ENCODE measurements at places on chromosomes 16 and 17.
A peak's percentile ranks its signal among the peaks of the same experiment; 100 is the strongest.

DNA sequence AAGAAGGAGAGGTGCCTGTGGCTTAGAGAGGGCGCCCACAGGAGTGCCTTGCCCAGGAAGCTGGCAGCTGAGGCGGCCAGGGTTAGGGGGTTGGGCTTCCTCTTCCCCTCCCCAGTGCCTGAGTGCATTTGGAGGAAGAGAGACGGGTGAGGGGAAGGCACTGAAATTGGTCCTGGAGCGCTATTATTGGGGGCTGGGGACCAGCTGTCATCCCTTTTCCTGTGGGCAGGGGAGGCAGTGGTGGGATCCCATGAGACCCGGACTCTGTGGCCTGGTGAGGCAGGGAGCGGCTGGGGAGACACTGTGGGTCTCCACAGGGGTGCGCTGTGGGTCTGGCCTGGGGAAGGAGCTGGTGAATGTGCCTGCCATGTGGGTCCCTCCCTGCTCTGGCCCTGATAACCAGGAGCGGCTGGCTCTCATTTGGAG lies 259.7 kb downstream of the SEC14L1 start:
- peak; percentile 65 for DNase-seq

DNA sequence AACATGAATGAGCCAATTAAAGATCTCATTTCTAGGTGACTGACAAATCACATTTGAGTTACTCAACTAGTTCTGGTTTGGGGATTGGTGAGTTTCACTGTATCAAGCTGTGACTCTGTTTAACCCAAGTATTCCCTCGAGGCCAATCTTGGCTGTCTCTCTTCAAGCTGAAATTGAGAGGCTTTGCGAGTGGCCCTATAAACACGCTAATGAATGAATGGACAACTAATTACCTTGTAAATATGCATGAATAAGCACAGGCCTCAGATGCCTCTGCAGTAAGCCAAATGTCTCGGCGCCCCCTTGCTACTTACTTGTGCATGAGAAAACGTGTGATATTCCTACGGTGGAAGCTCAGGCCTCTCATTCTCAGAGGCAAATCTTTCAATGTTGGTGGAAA lies 450.3 kb upstream of the PSMD7 start:
- no peak for DNase-seq

- no peak for DNase-seq
Measured at GRCh38 chr17:65772989-65773388, 211.5 kb upstream of the AXIN2 start.

GRCh38 chr17:9221147-9221921 lies 200.0 kb downstream of the NTN1 start:
- no peak for DNase-seq

- DNase-seq = no peak
Measured at GRCh38 chr16:10888320-10888937, 11.4 kb downstream of the CIITA start.

DNA sequence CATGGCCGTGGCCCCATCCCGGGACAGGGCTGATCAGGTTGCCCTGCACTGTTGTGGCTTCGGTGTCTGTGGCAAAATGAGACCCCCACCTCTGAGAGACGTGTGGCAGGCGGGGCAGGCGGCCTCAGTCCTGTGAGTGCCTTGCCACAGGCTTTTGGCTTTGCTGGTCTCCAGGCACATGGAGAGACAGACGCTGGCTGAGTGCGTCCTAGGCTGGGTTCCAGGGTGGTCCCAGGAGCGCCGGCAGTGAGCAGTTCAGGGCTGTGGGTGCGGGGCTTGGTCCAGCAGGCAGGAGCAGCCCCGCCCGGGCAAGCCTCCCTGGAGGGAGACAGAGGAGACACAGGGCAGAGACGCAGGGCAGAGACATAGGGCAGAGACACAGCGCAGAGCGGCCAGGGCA lies 29.2 kb downstream of the SOX8 start:
- no peak for DNase-seq

GRCh38 chr16:4091240-4092012 lies 24.8 kb downstream of the ADCY9 start:
- no peak for DNase-seq

- no peak for DNase-seq
Measured at GRCh38 chr17:59769887-59770286, 62.4 kb downstream of the VMP1 start.

DNA sequence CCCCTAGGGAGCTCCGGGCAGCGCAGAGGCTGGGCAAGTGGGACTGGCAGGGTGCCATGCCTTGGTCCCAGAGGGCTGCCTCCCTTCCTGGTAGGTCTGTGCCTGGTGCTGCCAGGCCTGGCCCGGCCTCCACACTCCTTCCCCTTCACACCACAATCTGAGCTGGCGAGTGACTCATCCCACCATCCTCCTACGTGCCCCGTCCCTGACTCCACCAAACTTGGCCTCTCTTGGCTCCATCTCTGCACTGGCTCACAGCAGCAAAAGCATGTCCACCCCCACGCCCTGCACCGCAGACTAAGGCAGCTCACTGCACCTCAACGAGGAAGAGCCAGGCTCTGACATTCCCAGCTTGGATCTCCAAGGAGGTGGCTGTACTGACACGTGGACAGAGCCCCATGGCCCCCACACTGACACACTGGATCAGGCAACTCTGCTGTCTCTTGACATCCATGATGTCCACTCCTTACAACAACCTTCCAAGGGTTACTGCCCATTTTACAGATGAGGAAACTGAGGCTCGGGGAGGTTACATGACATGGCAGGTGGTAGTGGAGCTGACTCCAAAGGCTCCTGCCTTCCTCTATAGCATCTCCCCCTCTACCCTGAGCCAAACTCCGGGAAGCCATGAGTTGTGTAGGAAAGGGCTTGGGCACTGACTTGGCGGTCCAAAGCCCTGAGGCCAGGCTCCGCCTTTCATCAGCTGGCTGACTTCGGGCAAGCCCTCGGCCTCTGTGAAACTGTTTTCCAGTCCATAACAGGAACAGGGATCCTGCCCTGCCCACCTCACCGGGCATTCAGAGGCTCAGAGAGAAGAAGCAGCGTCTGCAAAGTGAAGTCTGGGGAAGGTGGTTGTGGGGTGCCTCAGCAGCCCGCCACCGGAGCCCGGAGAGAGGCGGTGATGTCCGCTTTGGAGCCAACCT lies 20.1 kb upstream of the KRT19 start:
- DNase-seq = peak; percentile 98

- DNase-seq = no peak
Measured at GRCh38 chr17:67830440-67830839, 5.1 kb downstream of the BPTF start.

DNA sequence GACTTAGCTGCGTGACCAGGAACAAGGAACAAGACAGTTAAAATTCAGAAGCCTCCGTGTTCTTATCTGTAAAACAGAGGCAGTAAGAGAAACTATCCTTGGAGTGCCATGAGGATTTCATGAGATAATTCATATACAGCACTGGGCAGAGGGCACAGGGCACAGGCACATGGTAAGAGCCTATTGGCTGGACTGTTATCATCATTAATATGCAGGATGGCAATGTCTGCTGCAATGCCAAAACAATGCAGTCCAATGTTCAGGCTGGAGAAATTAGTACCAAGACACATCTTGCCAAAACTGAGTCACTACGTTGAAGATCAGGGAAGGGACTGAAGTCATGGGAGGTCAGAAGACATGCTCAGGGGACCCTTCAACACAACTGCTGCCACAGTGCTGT lies 13.6 kb downstream of the CDRT4 start:
- DNase-seq = no peak

DNA sequence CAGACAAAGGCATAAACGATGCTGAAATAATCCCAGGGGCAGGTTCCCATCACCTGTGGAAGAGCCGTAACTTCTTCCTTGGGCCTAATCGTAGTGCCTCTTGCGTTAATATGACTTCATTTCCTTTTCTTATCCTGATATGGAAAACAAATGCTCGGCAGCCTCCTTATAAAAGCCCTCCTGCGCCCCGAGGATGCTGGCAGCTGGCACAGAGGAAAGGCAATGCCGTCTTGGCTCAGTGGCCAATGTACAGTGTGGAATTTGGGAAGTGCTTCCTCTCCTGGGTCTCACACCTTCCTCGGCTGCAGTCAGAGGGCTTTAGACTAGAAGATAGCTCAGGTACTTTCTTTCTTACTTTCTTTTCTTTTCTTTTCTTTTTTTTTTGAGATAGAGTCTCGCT lies 3.4 kb downstream of the SCN4A start:
- no peak for DNase-seq

DNA sequence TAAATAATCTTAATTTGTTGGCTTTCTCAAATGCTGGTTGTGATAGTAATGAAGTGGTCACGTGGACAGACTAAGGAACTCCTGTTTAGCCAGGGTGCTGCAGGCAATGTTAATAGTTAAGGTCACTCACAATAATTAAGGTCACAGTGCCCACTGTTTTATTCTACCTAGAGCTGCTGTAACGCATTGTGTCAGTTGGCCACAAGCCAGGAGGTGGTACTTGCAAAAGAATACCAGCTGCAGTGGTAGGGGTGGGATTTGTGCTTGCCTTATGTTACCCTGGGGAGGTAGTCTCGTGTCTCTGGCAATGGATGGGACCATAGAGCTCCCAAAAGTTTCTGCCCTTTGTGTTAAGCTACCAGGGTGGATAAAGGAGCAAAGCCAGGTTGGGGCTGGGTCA lies 969.1 kb upstream of the CDH8 start:
- no peak for DNase-seq

- DNase-seq = no peak
Measured at GRCh38 chr17:67076290-67076689, 31.9 kb downstream of the CACNG1 start.

- DNase-seq = no peak
Measured at GRCh38 chr16:52572656-52573055, 25.7 kb upstream of the TOX3 start.

DNA sequence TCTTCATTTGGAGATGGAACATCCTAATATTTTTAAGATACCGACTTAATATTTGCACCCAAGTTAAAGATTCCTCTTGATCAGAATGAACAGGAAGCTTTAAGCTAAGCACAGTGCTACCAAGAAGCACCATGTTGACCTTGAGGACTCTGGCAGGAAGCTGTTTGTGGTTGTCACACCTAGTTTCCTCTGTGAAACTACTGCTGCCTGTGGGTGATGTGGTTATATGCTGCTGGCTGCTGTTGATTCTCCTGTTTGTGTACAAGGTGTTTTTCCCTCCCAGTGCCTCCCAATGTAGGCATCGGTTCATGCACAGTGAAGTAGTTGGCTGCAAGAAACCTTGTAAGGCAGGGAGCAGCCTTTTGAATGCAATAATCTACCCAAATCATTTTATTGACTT lies 23.4 kb downstream of the RBL2 start:
- DNase-seq = no peak

GRCh38 chr17:65657251-65657828 lies 95.9 kb upstream of the AXIN2 start:
- no peak for DNase-seq

DNA sequence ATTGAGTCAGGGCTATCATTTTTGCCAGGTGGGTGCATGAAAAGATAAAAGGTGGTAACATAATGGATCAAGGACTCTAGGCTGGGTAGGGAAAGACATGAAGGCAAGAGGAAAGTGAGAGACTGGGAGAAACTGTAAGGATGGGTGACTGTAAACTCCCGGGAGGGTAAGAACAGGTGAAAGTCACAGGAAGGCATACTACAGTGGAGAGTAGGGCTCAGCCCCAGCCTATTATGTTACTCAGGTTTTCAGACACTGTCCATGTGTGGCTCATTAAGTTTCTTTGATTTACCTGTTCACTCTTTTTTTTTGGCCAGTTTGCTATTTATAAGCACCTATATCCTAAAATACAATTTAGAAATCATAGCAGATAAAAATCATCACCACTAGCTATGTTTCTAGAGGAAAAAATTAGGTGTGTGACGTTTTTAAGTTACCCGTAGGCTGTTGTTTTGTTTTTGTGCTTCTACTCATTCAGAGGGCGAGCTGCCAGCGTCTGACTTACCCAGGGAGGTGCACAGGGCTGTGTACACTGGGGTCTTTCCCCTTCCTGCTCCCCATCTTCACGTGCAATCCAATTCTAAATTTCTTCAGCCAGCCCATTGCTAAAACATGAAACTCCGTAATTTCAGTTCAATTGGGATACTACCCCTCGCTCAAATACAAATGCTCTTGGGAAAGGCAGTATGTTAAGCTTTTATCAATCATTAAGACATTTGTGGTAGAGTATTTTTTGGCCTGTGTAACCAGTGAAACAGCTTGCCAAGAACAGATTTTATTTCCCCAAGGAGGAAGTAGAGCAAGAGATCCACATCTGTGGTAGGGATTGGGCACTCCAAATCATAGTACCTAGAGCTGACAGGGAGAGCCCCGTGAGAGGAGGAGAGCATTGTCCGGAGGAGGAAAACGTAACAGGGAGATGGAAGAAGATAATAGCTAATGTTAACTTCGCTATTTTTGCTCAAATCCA lies 21.7 kb upstream of the VWA3A start:
- peak; percentile 13 for DNase-seq

GRCh38 chr17:49505854-49506253 lies 10.8 kb downstream of the NGFR start:
- DNase-seq = no peak

DNA sequence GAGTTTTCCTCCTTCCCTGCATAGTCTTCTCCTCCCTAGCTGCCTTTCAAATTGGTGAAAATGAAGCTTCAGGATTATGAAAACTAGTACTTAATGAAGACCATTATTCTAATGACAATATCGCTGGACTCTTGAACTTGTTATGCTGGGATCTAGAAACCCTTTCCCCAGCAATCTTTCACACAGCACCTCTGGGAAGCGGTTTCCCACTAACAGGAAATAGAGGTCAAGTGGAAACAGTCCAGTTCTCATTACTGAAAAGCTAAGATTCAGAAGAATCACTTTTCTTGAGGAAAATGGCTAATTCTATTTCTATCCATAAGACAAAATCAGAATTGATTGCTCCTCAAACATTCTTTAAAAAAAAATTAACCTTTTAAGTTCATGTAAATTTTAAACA lies 2.0 kb upstream of the VEZF1 start:
- DNase-seq = no peak

GRCh38 chr16:11915114-11915643 lies 577 bp downstream of the GSPT1 start:
- DNase-seq = no peak

GRCh38 chr16:1911467-1912214 lies 6.6 kb downstream of the HS3ST6 start:
- DNase-seq = no peak

GRCh38 chr16:55868137-55868536 lies 7.0 kb downstream of the CES5A start:
- no peak for DNase-seq

GRCh38 chr17:219696-220095 lies 38.2 kb upstream of the DOC2B start:
- no peak for DNase-seq

DNA sequence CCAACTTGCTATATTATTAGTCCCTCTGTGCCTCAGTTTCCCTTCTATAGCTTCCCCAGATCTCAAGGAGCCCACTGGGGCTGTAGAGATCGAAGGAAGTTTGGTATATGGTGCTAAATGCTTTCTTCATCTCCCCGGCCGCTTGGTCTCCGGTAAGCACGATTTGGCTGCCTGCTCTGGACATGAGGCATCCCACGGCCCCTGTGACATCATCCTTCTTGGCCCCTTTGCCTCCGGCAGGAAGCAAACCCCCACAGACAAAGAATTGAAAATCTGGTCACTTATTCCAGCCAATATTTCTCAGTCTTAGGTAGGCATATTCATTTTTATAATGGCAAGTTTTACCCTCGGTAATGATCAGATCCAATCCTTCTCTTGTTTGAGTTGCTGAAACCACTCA lies 65.8 kb downstream of the WSCD1 start:
- no peak for DNase-seq
